ENCODE measurements at places on chromosomes 16 and 17.

DNA sequence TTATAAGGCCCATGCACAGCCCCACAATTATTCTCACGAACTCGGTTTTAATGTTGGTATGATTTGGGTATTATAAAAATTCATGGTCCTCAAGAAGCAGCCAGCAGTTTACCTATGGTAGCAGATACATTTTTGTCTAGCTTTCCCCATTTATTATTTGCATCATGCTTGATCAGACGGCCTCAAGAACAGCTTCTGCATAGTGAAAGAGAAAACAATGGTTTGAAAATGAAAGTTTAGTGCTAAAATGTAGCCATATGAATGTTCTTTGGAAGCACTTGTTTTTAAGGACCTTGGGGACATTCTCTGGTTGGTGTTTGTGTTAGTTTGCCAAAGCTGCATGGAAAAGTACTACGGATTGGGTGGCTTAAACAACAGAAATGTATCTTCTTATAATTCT, 72.4 kb upstream of the CPHXL start:
- no peak for DNase-seq

DNA sequence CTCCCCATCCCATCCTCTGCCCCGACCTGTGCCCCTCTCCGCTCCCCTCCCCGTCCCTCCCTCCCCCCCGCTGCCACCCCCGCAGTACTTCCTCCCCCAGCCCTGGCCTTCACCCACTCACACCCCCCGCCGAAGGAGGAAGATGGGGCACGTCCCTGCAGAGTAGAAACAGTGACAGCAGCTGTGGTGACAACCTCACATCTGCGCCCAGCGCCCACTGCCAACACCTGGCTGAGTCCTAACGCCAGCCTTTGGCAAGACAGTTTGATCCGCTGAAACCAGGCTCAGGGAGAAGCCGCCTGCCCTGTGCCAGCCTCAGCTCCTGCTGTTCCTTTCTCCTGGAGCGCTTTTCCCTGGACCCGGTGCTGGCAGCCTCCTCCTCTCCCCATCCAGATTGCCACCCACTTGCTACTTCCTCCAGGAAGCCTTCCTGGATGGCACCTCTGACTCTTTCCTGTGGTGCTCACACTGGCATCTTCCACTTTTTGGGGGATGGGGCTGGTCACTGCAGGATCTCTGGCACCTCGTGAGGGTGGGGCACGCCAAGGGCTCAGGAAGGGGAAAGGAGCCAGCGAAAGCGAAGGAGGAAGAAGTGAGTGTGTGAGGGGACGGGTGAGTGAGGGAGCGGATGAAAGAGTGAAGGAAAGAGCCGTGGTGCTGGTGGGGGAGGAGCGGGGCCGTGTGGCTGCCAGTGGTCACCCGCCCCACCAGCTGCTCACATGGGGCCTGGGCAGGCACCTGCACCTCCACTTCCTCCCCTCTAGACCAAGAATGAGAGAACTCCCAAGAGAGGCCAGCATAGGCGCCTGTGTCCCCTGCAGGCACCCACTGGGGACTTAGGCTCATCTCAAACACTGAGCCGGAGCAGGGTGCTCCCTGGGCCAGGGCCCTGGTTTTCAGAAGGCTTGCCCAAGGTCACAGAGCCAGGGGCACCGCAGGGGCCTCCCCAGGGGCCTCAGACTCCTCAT, 27.0 kb downstream of the ZFPM1 start:
- no peak for DNase-seq

DNA sequence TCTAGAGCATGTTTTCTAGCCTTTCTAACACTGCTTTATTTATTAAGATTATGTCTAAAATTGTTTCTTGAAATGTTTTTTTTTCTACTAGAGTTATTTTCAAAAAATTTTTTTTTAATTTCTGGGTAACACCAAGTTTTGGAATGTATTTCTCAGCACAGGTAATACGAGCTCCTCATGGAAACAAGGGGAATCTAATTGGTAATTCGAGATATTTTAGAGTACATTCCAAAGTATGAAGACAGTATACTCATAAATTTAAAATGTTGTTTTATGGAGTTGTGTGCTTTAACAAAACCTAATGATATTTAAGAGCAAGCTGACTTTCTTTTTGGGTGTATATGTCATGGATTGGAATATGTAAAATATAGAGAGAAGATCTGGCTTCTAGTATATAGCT, 42.4 kb downstream of the OMG start:
- no peak for DNase-seq

DNA sequence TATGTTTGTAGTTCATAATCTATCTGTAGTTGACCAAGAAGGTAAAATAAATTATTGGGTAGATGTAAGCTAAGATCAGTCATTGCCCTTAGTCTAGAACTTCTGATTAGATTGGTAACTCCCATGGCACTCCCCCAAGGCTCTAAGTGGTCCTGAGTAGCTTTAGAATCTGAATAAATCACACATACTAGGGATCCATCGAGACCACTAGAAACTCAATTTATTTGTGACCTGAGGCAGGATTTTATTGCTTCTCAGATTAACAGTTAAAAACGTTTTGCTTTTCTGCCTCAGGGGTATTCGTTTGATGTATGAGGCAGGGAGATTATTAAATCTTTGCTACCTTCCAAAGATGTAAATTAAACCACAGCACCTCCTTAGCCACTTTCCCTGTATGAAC, 24.9 kb downstream of the CMTR2 start:
- DNase-seq, result no peak

DNA sequence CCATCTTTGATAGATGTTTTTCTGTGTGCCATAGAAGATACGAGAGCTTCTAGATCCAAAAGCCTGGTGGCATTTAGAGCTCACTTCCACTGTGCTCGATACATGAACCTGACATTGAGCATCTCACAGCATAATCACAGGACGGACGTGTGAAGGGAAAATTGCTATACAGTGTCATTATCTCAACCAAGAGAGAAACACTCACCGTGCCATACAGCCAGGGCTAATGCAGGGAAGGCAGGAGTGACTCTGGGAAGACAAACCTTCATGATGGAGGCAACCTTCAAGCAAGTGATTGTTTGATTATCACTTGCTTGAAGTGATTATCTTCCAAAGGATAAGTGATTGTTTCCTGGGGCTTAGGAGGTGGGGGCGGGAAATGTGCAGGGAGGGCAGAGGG, 218.2 kb upstream of the HSBP1 start:
- no peak for DNase-seq

DNA sequence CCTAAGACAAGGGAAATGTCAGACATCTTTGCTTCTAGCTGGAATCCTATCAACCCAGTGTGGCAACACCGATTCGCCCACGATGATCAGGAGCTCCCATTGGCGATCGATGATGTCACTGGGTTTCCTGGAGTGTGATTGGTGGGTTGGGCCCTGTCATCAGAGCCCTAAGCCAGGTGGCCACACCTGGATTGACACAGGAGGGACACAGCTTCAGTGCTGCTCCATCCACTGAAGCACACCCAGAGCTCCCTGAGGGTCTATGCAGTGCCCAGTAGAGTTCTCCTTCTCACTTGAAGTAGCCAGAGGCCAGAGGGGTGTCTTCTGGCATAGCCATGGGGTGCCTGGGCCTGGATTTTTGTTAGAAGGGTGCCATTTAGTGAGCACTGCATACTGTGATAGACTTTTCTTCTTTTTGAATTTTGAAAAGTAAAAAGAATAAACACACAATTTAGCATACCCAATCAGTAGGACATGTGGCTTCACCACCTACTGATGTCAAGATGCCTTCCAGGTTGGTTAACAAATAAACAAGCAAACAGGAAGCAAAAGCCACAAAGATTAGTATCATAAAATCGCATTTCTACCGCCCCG, 77.6 kb downstream of the CMIP start:
- no peak for DNase-seq

- DNase-seq, result no peak
These were observed 99.1 kb downstream of the MYH11 start for GRCh38 chr16:15757630-15758251.

All from EL (cell line).